ENCODE measurements at places on chromosomes 3 and 15.

DNA sequence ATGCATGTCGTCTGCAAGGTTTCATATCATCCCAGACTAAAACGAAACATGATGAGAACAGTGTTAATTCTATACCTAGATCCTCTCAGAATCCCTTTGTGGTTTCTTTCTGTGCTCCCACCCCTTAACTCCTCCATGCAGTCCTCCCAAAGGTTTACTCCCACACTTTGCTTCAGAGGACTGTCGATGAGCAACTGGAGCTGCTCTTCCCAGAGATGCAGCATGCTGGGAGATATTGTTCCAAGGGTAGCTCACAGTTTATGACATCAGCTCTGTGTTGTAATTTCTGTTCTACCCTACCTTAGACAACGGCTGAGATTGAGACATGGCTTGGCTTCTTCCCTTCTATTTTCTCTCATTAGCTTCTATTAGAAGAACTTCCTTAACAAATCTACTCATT is 313.0 kb upstream of the COL8A1 start:
- no peak for DNase-seq

- DNase-seq = no peak
Measured at GRCh38 chr15:97045666-97046421, 715.3 kb downstream of the NR2F2 start.

DNA sequence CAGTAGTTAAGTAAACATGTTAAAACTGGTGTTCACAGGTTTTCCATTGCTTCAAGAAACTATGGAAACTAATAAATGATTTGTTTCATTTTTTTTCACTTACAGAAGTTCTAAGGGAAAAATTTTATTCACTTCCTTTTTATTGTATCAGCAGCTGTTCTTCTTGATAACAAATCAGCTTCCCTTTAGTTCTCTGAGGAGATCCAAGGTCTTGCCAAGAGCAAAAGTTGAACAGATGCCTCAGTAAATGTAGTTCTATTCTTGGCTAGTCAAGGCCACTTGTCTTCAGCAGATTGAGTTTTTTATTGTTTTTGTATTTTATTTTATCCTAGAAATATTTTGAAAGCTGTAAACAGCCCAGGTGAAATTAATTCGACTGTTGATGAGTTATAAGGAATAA is 41.8 kb downstream of the KCNH8 start:
- DNase-seq = no peak

DNA sequence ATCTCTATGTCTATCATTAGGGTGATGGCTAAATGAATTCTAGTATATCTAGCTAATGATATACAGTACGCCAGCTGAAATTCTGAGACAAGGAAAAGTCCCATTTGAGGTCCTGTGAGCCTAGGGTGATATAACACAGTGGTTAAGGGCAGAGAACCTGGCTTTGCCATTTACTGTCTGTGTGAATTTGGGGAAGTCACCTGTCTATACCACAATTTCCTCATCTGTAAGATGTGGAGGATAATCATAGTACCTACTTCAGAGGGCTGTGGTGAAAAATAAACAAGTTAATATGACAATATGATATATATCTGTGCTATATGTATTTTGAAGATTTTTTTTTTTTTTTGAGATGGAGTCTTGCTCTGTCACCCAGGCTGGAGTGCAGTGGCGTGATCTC is 9.8 kb upstream of the ANKDD1A start:
- DNase-seq = no peak

DNA sequence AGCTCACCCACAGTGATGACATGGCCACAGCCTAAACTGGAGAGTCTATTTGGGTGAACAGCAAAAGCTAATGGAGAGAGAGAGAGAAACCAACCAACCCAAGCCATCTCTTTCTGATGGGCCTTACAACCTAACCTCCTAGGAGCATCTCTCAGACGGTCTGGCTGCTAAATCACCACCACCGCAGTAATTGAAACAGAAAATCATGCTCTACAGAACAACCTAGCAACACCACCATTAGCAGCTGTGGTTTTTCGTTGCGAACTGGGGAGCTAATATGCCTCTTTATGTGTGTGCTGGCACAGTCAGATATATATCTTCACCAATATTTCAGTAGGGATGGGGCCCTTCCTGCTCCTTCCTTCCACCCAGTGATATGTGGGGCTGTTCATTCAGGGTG is 166.9 kb upstream of the PROK2 start:
- no peak for DNase-seq

DNA sequence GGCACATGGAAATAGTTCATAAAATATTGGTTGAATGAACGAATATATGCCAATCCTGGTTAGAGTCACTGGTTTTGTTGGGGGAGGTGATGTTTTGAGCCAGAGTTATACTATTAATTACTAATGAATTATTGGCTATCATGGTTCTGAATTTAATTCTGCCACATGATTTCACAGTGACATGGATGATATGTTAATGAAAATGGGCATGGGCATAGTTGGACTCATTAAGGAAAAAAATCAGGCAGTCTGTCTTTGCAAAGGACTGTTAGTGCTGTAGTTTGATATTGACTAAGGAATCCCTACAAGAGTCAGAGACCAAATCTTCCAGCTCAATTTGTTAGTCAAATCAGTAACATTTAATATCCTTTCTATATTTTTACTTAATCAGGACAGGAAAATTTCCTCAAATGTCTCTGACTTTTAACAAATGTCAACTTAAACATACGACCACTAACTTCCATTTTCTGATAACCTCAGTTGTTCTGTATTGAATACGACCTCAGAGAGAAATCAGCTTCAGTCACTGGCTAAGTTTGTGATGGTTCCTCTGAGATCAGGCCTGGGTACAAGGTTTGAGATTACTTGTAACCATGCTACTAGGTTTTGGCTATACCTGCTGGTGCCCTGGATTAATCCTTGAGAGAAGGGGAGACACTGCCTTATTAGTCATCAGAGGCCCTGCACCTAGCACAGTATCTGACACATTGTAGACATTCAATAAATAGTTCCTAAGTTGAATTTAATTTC is 13.3 kb downstream of the NFKBIZ start:
- DNase-seq = no peak

- DNase-seq = no peak
Measured at GRCh38 chr3:183027276-183027675, 46.9 kb upstream of the DCUN1D1 start.

- no peak for DNase-seq
Measured at GRCh38 chr15:58705105-58705504, 44.4 kb downstream of the ADAM10 start.
